ENCODE measurements at places on chromosomes 7 and 10.

- no peak for DNase-seq
These were observed 5.2 kb upstream of the CRTAC1 start for GRCh38 chr10:98035599-98035998.

DNA sequence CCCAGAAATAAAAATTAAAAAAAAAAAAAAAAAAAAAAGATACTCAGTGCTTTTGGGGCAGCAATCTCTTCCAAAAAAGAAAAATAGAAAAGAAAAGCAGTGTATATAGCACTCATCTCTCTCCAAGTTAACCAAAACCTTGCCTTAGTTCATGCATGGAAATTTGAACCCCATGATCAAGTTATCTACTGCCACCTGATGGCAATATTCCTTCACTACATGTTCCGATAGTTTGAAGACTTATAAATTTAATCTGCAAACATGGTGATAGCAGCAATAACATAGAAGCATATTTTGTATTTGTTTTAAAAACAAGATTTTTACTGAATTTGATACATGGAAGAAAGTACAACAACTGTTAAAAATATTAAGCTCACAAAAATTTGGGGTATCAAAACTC, 48.6 kb upstream of the SLIT1 start:
- DNase-seq, result no peak

GRCh38 chr7:35261476-35262285, 7.8 kb upstream of the TBX20 start:
- no peak for DNase-seq

DNA sequence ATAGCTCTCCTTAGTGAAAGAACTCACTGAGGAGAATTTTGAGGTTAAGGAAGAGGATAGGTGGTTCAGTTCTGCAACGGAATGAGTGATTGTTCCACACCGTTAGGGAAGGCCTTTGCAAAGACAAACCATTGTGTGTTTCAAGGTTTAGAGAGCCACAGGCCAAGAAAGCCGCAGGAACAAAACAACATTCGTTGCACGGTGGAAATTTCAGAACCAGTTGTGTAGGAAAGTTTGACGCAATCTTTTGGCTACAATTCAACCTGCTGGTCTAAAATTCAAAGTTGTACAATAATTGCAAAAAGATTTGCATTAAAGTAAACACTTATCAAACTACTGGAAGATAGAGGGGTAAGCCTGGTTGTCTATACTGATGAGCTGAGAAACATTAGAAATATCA, 91.4 kb downstream of the FAM107B start:
- no peak for DNase-seq

DNA sequence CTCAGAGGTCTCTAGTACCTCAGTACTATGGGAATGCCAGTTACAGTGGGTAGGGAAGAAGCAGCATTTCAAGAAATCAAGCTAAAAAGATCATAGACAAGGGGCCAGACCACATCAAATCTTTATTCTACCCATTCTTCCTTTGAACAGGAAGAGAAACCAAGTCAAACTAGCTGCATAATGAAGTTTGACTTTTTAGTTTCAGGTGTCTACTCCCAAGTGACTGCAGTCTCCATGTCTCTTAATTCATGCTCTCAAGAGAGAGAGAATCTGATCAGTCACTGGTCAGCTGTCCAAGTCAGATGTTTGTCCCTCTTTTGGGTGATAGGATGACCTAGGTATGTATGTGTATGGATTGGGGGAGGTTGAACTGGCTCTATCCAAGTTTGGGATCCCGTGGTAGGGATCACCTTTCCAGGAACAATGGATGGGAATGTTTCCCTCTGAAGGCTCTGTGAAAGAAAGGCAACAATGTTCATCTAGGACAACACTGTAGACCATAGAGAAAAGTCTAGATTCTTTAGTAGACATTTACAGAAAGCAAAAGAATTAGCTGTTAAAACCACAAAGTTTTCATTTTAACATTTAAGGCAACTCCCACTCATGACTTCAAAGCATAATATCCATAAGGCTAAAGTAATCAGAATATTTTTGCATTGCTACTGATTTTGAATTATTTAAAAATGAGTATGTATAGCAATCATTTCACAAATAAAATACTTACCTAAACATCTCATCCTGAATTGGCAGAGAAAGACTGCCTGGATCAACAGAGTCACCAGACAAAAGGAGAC, 30.1 kb upstream of the PRTFDC1 start:
- DNase-seq, result no peak

DNA sequence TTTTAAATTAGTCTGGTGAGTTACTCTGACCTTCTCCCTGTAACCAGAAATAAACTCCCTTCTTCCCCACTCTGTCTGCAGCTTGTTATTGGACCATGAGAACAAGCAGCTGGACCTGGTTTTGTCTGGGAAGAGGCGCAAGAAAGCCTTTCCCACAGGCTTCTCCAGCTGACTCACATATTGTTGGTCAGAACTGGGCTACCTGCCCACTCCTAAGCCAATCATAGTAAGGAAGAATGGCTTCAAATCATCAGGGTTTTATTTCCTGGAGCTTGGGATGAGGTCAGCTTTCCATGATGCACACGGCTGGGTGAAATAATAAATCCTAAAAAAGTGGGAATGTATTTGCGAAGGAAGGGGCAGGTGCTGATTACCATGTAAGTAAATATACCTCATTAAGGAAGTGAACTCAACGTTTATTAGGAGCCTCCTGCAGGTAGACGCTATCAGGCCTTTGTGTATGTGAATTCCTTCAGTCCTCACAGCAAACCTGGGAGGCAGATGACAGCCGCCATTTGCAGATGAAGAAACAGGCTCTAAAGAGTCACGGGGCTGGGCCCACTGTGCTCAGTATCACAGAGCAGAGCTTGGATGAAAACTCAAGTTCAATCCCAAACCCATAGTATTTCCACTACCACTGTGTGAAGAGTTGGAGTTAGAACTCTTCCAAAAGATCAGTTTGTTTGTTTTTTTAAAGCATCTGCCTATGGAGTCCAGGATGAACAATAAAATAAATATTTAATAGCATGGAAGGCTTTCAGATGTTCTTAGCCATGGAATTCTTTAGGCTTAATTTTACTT, 32.8 kb downstream of the IL15RA start:
- no peak for DNase-seq

GRCh38 chr10:129056734-129057689, 410.0 kb upstream of the MGMT start:
- no peak for DNase-seq

DNA sequence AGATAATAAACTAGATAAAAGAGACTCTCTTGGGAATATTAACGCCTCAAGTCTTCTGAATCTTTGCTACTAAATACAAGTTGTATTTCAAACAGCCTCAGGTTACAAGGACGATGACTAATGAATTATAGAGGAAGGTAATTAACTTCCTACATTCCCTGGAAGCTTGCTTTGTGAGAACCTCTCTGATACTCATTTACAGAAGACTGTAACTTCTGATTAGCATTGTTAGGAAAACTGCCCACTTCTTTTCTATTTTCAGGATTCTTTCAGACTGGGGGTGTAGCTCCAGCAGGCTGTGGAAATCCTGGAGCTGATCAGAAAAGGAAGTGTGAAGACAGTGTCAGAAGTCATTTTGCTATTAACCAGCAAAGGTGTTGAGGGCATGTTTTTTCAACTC, 316.7 kb upstream of the NPSR1 start:
- no peak for DNase-seq

DNA sequence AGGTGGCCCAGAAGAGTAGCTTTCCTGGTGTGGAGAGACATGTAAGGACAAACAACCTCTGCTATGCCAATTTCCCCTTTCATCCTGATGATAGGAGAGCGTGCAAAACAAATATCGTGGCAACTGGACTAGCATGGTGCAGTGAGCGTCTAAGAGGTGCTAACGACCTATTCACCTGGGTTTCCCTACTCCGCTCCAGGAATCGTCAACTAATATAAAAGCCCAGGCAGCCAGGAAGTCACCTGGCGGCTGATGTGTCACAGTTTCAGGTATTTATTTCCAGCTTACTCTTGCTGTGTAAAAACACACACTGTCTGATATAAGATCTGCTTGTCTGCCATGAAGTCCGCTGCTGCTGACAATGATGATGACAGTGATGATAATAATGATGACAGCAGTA, 56.5 kb upstream of the EFCAB10 start:
- DNase-seq, result no peak

Measured in central memory CD8-positive, alpha-beta T cell (primary cell).